ENCODE measurements at places on chromosomes 2 and 18.

DNA sequence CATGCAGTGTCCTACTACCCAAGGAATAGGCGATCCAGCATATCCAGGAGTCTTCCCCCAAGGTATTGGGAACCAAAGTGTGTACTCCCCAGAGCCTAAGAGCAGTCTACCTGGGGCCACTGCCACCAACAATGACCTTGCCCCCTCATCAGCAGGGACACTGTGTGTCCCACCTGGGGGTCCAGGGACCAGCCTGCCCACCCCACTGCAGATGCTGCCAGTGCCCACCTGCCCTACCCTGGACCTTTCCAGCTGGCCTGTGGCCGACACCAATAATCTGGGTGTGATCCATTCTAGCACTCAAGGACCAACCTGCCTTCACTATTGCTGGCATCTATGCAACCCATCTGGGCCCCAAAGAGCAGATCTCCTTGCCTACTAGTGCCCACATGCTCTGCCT lies 32.2 kb downstream of the DNAH7 start:
- DNase-seq = no peak

DNA sequence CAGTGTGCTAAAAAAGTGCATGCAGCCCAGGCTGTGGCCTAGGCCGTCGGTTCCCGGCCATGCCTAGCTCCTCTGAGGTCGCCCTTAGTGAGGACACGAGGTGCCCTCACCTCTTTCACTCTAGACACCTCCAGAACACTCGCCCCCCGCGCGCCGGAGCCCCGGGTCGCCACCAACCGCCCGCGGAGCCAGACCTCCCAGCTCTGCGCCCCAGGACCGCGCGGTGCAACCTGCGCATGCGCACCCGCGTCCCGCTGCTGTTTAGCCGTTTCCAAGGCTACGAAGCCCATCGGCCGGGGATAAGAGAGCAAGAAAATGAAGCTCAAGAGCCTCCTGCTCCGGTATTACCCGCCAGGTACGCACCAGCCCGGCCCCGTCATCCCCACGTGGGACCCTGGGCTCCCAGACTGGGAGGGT lies at the start of gene DAW1:
DAW1 (plus strand) TSS at position 257 of the 417 bp plus-strand sequence; CDS start at position 316, 59 bp downstream.
- DNase-seq = no peak

- DNase-seq = no peak
Measured at GRCh38 chr2:8219631-8220355, 462.1 kb upstream of the ID2 start.

GRCh38 chr2:96930351-96931010 lies 55.9 kb downstream of the FAM178B start:
- no peak for DNase-seq

GRCh38 chr2:174014011-174014698 lies 49.0 kb upstream of the SP3 start:
- DNase-seq = no peak

DNA sequence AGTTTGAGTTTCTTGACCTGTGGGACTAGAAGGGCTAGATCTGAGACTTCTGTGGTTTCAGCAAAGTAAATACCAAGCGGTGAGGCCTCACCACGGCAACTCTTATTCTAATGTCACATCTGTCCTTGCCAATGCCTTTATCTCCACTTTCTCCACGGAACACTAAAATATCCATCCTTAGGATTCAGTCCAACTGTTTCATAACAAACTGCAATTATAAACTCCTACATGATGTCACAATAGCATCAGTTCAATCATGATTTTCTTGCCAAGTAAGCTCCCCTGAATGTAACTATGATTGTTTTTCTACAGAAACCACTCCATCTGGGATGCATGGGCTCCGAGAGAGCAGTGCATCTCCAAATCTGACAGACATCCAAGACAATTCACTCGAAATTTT lies 79.6 kb downstream of the LRATD1 start:
- DNase-seq = peak; percentile 3

DNA sequence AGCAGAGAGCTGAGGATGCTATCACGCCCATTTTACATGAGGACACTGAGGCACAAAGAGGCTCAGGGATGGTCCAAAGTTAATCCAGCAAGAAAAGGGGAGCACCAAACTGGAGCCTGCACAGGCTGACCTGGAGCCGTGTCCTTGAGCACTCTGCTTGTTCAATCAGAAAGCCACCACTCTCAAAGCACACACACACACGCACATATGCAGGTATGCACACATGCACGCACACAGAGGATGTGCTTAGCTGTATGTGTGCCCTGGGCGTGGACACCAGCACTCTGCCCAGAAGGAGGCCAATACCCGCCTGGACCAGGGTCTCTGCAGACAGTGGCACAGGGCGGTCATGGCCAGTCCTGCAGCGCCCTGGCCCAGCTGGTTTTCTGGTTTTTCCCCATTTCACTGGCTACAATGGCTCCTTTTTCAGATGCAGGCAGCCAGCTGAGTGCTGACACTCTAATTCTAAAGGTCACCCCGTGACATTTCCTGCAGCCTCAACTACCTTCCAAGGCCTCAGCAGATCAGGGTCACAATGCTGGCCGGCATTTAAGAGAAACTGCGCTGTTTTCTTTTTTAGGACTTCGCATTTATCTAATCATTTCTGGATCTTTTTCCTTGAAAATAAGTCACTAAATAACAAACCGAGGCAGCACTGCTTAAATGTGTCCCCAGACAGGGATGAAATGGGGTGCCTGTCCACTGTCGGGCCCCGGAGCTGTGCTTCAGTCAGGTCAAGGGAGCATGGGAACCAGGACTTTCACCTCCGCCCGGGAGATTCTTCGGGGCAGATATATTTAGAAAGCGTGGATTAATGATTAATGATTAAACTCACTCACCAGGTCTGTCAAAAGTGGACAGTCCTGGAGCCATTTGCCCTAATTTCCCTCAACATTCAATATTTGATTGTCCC lies 104.5 kb downstream of the HDAC4 start:
- DNase-seq = no peak

DNA sequence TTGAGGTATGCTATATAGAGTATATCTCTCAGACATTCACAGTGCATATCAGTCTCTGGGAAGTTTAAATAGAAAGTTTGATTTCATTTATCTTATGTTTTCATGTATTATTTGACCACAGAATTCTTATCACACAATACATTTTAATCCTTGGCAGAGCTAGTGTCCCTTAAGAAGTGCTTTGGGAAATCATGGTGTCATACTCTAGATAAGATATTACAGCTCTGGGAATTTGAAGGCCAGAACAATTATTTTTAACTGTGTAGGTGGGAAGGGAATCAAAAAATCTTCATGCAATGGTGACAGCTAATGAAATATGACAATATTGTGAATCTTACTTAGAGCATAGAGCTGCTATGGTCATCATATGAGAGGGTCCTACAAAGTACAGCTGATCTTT lies 451.3 kb upstream of the FAM98A start:
- DNase-seq = no peak

GRCh38 chr2:29495068-29495467 lies 379.9 kb downstream of the CLIP4 start:
- DNase-seq = no peak

GRCh38 chr2:85240055-85240454 lies 87.7 kb downstream of the TGOLN2 start:
- DNase-seq = no peak

DNA sequence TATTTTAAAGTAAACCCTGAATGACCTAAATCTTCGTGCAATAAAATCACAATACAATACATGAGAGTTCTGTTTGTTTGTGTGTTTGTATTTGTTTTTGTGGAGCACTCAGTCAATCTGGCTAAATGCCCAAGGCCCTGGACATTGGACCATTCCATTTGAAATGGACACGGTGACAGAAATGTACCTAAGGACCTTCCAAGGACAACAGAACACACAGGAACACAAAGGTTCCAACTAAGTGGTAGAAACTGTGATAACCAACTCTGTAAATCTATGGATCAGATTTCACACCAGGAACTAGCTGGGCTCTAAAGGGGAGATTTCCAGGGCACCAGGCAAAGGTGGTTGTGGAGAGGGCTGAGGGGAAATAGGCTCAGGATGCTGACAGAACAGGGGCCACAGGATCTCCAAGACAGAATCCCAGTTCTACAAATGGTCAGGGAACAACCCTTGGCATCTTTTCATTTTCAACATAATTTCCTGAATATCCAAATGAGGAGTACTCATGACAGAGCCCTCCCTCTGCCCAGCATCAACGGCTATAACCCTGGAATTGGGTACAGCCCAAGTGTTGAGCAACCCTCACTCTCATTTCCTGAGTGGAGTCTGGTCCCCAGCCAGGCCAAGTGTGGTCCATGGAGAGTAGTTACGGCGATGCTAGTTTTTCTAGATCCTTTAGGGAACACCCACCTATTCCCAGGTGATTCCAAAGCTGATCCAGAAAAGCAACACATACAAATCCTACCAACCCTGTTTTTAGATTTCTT lies 78.4 kb downstream of the NCKAP5 start:
- DNase-seq = no peak

DNA sequence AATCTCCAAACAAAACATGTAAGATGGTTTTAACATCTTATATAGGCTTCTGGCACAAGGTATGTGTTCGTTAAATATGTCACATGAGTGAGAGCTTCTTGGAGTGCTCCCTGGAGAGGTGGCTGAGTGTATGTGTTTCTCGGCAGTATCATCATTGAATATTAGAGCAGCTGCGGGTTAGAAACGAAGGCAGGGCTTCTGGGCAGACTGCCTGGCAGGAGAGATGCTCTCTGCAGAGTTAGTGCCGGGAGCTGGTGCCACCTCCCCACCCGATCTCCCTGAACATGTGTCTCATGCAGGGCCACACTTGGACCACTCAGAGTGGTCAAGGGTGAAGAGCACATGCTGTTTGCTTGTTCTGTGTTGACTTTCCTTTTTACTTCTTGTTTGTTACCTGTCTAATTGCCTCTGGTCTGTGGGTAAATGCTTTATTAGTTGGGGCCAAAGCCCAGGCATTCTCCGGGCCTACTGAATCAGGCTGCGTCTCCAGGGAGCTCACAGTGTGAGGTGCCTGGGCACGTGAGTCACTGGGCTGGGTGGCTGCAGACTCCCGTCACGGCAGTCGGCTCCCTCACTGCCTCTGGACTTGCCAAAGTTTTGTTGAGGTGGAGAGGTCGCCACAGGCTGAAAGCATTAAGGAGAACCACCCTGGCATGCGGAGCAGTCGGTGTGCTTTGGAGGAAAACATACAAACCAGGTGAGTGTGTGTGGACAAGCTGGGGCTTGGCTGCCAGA lies 246.6 kb downstream of the FHOD3 start:
- no peak for DNase-seq

- DNase-seq = no peak
Measured at GRCh38 chr18:47260120-47260923, 8.9 kb upstream of the SKOR2 start.

GRCh38 chr2:28717339-28717758 lies 34.3 kb upstream of the PPP1CB start:
- DNase-seq = peak; percentile 54

- DNase-seq = no peak
Measured at GRCh38 chr2:66525606-66526005, 90.7 kb downstream of the MEIS1 start.

DNA sequence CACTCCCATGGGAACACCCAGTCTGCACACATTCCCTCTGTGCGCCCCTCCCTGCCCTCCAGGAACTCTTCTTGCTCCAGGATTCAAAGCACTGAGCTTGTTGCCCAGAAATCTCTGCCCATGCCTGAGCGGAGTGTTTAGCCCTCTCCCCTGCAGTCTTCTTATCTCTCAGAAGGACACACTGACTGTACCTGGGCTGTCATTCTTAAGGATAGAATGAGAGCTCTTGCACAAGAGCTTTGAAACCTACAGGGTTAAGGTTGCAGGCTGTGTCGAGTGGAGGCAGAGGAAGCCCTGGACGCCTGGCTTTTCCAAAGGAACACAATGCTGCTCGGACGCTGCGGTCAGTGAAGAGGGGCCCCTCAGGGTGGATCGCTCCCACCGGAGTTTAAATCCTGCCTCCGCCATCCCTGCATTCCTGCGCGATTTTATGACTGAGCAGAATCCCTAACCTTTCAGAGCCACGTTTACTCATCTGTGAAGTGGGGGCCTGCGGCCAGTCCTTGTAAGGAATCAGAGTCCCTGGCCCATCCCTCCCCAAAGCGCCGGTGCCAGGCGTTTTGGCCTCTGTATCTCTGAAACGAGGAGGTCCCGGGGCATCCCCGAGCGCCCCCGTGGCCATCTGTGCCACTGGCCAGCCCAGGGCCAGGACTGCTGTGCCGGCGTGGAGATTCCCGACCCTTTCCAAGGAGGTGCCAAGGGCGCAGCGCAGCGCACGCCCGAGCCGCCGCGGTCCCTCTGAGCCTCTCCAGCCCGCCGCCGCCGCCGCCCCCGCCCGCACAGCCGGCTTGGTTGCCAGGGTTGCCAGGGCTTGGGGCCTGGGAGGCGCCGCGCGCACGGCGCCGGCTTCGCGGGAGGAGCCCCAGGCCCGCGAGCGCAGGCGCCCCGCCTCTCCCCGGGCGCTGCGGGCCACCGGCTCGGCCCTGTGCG lies 58.9 kb downstream of the FAM168B start:
- no peak for DNase-seq

Data from GM04503 (cell line).